ENCODE measurements at places on chromosomes 5 and 9.

- no peak for DNase-seq
Observed at GRCh38 chr5:113607361-113607760, 93.9 kb downstream of the YTHDC2 start.

GRCh38 chr9:128927731-128928411 is 7.1 kb downstream of the PHYHD1 start:
- DNase-seq, result no peak

DNA sequence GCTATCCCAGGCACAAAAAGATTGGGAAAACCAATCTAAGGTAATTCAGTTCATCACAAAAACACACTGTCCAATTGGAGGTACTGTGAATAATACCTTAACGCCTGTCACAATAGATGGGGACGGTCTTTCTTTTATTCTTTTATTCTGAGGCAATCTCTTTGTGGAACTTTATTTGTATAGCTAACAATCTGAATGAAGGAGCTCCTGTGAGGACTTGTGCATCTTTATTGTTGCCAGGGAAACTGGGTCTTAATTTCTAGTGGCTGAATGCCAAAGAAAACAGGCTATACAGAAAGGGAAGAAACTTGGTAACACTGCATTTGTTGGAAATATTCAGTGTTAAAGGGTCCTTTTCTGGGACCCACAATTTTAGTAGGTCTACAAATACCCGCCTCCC is 546.9 kb upstream of the C9orf72 start:
- DNase-seq, result no peak

- no peak for DNase-seq
Observed at GRCh38 chr5:154608531-154609011, 130.5 kb upstream of the HAND1 start.

DNA sequence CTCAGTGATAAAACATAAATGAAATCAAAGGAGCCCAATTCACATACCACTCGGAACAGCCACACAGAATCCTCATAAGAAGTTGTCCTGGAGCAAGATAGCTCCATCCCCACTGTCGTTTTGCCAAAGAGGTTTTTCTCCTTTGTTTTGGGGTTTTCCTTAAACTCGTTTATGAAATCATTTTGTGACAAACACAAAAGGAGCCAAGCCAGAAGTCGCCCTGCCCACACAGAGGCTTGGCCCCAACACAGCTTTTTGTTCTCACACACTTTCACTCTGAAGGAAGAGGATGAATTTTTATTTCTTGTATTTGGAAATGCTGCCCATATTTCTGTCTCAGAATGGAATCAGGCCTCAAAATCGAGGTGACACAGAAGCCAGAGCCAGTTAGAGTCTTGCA is 113.4 kb downstream of the HSD17B3 start:
- no peak for DNase-seq

DNA sequence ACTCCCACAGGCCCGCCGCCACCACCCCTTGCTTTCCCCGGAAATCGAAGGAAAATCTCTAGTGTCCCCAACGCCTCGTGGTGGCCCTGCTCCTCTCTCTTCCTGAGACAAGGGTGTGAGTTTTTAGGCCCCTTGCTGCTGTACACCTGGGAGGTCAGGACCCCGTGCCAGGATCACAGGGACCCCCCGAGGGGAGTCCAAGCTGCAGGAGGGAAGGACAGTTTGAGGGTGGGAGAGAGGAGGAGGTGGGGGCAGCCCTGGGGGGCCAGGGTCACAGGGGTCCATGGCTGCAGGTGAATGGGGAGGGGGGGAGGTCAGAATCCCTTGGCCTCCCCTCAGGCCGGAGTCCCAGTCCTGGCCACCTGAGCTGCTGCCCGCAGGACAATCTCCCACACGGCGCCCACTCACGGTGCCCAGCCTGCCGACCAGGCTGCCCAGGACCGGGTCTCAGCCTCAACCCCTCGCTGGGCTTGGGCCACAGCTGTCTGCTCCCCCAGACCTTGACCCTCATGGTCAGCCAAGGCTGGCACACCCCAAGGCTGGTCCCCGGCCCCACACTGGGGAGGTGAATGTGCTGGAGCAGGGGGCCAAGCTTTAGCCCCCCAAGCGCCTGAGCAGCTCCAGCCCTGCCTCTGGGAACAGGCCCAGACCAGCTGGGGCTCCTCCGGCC is 19.9 kb downstream of the TPPP start:
- no peak for DNase-seq

- DNase-seq, result no peak
Observed at GRCh38 chr5:8340739-8341344, 471.9 kb downstream of the MTRR start.

DNA sequence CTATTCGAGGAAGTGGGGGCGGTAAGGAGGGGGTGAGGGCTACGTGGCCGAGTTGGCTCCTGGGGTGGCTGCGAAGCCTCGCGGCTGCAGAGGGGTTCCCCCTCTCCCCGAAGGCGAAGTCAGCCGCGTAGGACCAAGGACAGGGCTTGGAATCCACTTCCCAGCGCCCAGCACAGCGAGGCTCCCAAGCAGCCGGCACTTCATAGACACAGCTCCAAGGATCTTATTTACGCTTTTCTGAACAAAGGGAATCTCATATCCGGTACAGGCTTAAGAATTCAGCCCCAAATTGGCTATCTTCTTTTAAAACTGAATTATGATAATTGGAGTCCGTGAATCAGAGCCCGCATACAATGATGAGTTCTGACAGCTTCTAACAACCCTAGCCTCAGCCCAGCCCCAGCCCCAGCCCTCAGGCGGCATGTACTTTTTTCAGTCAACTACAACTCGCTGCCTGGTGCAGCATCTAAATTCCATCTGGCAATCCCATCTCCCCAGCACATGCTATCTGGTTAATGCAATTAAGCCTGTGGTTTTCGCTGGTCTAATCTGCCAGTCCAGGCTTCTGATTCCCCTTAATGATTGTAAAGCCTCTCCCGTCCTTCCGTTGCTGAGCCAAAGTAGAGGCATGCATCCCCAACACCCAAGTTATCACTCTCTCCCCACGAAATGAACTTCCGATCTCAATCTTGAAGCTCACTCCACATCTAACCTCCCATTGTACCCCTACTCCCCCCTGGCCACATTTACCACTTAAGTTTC is 1.0 kb downstream of the ELAVL2 start:
- no peak for DNase-seq

DNA sequence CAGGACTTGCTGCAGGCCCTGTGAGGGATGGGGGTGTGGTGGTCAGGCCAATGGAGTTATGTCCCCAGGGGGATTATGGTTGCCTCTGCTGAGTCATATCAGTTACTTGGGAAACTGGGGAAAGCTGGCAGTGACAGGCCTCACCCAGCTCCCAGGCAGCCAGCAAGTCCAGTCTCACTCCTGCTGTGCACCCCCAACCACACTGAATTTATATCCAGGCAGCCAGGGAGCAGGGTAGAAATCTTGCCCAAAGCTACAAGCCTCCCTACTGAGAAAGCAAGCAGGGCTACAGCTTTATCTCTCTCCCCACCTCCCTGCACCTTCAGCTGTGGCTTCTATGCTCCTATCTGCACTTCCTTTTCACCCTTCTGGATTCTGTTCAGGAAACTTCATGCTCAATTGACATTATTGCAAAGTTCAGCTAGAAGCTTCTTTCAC is 2076.0 kb upstream of the CDH9 start:
- no peak for DNase-seq

GRCh38 chr5:123671711-123672456 is 159.9 kb downstream of the CSNK1G3 start:
- DNase-seq, result no peak

- no peak for DNase-seq
Observed at GRCh38 chr5:115180165-115180709, 10.5 kb upstream of the TRIM36 start.

DNA sequence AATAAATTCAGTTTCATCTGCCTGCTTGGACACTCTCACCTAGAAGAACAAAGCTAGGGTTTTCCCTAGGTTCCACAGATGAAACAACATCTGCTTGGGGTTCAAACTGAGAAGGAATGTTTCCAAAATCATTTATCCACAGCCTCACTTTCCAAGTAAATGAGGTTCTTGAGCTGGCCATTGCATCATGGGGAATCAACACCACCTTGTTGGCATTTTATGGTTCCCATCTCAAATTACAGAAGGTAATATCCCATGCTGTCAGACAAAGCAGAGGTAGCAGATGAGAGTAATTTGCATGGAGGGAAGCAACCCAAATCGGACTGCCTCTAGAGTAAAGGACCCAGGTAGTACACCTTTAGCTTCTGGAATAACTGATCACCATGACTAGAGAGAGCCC is 10.5 kb upstream of the NR4A3 start:
- DNase-seq, result no peak

GRCh38 chr9:127519301-127520166 is 68.2 kb downstream of the LRSAM1 start:
- peak; percentile 5 for DNase-seq

- no peak for DNase-seq
Observed at GRCh38 chr9:78028926-78029325, 2.7 kb downstream of the GNAQ start.

DNA sequence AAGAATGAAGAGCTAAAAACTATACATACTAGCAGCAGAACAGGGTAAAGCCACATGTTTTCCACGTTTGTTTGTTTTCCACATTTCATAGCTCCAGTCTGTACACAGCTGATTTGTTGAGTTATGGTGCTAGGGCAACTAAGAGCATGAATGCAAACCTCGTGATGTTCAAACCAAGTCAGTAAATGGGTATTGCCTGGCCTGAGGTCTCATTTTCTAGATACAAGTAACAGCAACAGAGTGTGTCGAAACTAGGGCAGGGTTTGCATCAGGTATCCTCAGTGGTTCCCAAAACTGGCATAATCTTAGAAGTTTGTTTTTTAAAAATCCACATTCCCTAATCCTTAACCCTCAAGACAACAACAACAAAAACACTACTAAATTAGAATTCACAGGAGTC is 89.3 kb downstream of the CEMIP2 start:
- DNase-seq, result no peak

DNA sequence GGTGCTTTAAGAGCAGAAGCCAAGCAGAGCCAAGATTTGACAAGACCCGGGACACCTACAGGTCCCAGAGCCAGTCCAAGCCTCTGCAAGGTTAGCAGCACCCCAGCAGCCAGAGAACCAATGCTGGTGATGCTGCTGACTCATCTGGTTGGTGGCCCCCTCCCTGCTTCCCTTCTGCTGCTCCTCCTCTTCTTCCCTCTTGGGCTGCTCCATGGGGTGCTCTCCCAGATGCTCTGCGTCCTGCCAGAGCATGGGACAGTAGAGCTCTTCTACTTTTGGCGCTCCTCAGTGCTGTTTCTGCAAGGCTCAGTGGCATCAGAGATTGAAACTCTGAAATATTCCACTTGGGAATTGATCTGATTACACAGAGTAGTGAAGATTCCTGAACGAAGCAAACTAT is 76.1 kb upstream of the SAP30L start:
- DNase-seq, result no peak

DNA sequence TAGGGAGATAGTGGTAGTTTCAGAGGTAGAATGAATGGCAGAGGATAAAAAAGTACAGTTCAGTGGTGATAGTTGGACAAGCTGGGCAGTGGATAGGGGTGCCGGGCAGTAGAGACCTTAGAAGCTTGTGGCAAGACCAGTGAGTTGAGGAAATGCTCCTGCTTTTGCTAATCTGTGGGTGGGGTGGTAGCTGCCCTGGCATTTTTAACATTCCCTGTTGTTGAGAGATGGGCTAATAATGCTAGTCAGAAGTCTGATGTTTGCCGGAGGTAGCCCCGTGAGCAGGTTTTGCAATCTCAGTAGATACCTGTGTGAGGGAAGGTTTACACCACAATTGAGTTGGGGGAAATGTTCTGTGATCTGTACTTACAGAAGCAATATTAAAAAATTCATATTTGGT is 91.1 kb downstream of the TRIO start:
- DNase-seq, result no peak

GRCh38 chr5:79471556-79471955 is 42.4 kb downstream of the HOMER1 start:
- no peak for DNase-seq

DNA sequence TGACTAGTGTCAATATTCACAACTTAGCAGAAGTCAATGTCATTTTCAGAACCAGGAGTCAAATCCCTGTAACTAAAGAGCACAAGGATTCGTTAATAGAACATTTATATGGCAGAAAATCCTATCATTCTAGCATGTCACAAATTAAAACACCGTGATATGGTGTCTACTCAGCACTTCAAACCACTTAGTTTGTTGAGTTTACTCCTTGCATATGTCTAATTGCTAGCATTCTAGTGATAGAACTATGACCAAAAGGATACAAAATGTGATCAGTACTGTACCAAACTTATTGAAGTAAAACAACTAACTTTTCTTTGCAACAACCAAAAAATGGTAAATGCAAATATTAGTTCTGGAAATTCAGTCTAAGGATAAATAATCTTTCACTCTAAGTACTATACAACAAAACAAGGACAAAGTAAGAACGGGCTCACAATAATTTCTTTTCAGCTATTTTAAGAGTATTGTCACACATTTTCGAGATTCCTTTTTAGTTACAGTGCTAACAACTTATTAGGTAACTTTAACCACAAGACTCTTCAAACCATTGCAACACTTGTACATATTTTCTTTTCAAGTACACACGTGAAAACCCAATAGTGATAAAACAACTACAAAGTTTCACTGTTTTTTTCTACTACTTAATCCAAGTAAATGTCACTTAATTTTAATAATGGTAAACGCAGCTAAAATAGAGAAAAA is 845.2 kb upstream of the CDH10 start:
- DNase-seq, result no peak

GRCh38 chr5:2382776-2383697 is 368.4 kb downstream of the IRX2 start:
- DNase-seq, result no peak

DNA sequence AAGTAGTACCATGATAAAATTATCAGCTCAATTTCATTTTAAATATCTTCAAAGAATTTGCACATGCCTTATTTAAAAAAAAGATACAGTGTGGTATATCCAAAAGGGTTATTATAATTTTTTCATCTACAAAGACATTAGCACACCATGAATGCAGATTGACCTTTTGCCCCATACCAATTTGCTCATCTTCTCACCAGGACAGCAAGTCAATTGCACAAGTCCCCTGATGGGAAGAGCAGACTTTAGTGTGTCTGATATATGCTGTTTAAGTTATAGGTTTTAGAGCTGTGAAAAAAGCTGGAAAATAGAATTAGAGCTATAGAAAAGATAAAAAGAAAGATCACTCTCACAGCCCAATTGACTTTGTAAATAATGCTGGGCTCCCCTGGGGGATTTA is 325.8 kb upstream of the CDH6 start:
- DNase-seq, result no peak

- no peak for DNase-seq
Observed at GRCh38 chr9:69671879-69672595, at the start of gene APBA1. APBA1 (minus strand) TSS chr9:69672371.

GRCh38 chr5:178413988-178414387 is 176.2 kb downstream of the COL23A1 start:
- DNase-seq, result no peak

GRCh38 chr5:72107131-72107900 is at the start of gene MAP1B:
MAP1B (plus strand) TSS chr5:72107475; CDS start chr5:72107532, 57 bp downstream.
- no peak for DNase-seq

DNA sequence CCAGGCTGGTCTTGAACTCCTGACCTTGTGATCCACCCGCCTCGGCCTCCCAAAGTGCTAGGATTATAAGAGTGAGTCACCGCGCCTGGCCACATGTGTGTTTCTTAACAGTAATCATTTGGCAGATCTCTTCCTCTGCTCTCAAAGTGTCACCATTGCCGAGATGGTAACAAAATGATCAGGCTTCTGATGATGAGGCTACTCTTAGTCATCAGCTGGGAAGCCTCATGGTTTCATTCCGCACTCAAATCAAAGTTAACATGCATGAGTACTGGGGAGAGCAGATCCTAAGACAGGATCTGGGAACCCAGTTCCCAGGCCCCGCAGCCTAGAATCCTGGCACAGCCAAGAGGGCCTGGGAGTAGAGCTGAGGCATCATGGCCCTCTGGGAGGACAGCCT is 27.4 kb downstream of the BARHL1 start:
- DNase-seq, result no peak

- DNase-seq, result no peak
Observed at GRCh38 chr9:84950879-84951811, 281.6 kb downstream of the NTRK2 start.
